ENCODE measurements at places on chromosomes 1 and 21.

GRCh38 chr1:164647211-164647610 is 88.2 kb downstream of the PBX1 start:
- DNase-seq, result no peak

DNA sequence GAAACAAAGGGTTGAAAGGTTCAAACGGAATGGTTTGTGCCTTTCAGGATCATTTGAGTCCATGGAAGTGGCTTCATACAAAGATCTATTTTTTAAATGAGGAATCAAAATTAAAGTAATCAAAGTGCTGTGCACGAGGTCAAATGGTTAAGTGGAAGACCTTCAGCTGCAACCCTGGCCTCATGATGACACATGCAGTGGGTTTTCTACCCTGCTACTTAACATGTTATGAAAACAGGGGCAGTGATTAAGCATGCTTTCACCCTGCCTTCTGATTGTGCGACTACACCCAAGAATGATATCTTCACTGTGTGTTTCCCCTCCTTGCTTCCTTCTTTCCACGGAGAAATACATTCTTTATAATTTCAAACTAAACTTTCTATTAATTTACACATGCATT is 604.2 kb downstream of the LRRIQ3 start:
- no peak for DNase-seq

GRCh38 chr1:6101826-6102531 is 56.3 kb downstream of the KCNAB2 start:
- DNase-seq, result no peak

GRCh38 chr1:205955499-205955898 is 12.2 kb upstream of the SLC26A9 start:
- no peak for DNase-seq

DNA sequence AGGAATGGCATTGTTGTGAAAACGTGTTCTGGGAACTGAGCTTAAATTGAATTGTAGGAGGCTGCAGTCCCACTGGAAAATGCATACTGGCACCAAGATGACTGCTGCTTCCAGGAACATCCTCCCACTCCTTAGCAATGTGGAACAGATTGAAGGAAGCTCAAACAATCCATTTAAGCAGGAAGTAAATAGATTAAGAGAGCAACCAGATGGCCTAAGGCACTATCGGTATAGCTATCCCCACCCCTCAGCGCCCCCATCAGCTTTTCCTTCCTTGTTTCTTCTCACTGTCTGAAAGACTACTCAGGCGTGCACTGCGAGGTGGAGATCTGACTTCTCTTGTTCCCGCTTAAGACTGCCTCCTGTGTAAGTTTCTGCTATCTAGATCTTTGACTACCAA is 4.0 kb upstream of the IFI16 start:
- no peak for DNase-seq

DNA sequence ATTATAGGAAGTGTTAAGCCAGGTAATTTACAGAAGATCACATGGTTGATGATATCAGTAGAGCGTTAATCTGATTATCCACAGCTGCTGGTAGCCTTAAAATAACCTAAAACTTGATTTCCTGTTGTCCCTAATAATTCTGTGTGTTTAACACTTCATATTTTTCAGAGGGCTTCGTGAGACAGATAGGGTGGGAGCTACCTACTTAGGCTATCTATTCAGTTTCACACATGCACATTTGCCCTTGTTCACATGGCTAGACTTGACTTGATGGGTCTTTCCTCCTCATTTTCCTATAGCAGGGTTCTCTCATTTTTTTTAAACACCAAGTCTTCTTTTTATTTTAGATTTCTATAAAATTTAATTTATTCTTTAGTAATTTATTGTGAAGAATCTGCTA is 11.0 kb downstream of the BACH1 start:
- DNase-seq, result no peak

DNA sequence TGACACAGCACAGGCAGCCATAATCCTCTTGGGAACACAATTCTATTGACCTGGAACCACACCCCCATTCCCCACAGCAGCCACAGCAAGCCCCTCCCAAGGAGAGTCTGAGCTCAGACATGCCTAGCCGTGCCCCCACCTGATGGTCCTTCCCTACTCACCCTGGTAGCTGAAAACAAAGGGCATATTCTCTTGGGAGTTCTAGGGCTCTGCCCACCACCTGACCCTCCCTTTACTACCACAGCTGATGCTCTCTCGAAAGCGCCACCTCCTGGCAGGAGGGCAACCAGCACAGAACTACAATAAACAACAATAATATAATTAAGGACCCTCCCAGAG is 184.8 kb upstream of the COA6 start:
- DNase-seq, result no peak

DNA sequence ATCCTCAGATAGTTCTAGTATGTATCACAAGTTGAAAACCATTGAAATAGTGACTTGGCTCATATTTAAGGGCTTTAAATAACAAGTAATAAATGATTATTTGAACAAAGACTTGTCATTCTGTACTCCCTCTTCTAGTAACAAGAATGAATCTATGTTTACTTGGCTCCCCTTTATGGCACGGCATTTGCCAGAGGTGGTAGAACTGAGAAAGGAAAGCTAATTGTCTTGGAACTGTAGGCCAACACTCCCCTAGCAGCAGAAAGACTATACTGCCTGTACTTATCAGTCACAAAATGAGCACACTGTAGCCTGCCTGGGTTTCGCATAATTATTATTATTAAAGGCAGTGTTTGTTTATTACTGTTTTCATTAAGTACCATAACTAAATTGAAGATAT is 29.6 kb upstream of the SMYD2 start:
- DNase-seq, result no peak

DNA sequence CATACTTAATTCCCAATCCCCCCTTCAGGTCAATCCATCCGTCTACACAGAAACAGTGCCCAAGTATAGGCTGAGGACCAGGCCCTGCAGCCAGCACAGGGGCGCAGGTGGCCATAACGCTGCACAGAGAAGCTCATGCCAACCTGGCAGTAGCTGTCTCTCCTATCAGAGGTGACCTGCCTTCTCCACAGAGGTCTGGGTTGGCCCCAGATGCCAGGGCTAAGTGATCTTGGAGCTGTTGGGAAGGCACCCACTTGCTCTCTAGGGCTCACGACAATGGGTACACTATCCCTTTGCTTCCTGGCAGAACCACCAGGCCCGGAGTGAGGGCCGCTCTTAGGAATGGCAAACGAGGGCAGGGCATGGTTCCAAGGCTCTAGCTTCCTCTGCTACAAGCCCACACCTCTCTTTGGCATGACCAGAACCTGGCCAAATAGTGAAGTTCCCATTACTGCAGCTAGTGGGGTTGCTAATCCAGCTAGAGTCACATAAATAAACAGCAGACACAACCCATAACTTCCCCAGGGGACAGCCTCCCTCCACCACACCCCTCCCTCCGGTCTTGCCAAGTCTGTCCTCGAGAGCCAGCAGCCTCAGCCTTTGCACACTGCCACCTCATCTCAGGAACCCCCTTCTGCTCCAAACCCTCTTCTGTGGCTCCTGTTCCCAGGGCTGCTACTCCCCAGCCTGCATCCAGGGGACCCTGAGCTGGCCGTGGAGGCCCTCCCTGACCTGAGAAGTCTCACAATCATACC is 113.0 kb downstream of the GLIS1 start:
- DNase-seq, result no peak

DNA sequence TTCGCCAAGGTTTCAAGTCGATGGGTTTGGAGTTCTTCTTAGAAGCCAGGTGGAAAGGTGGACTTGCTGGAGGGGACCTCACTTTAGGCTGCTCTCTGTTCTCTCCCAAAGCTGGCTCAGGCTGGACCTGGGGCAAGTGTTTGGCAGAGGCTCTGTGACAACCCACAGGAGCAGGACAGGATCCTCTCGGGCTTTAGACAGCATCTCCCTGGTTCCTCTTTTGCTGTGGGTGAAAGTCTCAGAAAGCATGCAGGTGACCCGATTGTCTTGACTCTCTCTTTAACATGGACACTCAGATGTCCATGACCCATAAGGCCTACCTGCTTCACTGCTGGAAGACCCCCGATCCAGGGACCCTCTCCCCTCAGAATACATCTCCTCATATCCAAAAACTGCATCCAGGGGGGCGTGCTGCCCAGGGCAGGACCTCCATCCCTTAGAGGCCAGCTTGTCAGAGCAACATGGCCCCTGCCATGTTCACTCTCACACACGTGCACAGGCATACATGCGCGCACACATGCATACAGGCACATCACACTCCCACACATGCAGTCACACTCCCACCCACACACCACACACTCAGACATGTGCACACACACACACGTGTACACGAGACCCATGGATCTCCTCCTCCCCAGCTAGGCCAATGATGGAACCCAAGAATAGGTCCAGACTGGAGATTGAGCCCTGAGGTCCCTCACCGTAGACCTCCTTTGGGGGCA is 21.3 kb downstream of the MRPL37 start:
- DNase-seq, result no peak

GRCh38 chr1:86231076-86231475 is 74.5 kb upstream of the COL24A1 start:
- no peak for DNase-seq

GRCh38 chr1:19009882-19010321 is 53.4 kb upstream of the IFFO2 start:
- peak; percentile 83 for DNase-seq

GRCh38 chr1:906600-907420 is 16.9 kb upstream of the SAMD11 start:
- DNase-seq, result no peak

Data from non-pigmented ciliary epithelial cell (primary cell).